ENCODE measurements at places on chromosomes 2 and 18.

- DNase-seq, result no peak
These were observed 9.8 kb downstream of the ARID5A start for GRCh38 chr2:96546321-96546720.

DNA sequence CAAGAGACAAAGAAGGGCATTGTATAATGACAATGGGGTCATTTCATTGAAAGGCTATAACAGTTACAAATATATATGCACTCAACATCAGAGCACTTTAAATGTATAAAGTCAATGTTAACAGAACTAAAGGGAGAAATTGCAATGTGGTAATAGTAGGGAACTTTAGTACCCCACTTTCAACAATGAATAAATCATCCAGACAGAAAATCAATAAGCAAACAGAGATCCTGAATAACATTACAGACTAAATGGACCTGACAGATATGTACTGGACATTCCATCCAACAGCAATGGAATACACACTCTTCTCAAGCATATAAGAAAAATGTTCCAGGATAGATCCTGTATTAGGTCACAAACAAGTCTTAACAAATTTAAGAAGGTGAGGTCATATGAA, 90.5 kb upstream of the ALKAL2 start:
- DNase-seq, result no peak

DNA sequence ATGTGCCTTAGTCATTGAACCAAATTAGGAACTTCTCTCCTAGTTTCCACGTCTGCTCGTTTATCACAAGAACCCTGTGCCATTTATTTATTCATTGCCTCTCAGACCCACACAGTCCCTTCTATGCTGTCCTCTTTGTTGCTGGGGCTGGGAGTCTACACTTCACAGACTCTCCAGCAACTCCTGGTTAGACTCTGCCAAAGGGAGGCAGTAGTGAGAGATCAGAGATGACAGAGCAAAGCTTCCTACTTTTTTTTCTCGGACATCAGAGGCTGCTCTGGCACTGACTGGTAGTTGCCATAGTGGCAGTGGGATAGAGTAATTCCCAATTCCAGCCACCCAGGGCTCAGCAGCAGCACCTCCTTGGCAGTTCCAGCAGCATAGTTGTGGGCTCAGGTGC, 277.5 kb downstream of the BCL11A start:
- no peak for DNase-seq

DNA sequence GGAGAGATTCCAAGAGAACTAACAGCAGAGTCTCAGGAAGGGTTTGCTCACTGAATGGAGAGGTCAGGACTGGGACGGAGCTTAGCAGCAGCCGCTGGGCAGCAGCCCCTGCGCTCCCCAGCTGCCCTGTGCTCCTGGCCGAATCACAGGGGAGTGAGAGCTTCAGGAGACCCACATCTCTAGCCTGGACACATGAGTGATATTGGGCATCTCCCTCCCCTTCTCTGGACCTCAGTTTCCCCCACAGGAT, 511 bp downstream of the MATN3 start:
- DNase-seq, result no peak

- DNase-seq, result no peak
These were observed 239.4 kb upstream of the SKOR2 start for GRCh38 chr18:47490882-47491281.

- DNase-seq, result no peak
These were observed 74.9 kb downstream of the ACKR3 start for GRCh38 chr2:236644502-236644911.

- DNase-seq, result no peak
These were observed 53.3 kb upstream of the NFU1 start for GRCh38 chr2:69490486-69490885.

- DNase-seq, result no peak
These were observed 43.6 kb downstream of the TSPYL6 start for GRCh38 chr2:54212456-54212855.

DNA sequence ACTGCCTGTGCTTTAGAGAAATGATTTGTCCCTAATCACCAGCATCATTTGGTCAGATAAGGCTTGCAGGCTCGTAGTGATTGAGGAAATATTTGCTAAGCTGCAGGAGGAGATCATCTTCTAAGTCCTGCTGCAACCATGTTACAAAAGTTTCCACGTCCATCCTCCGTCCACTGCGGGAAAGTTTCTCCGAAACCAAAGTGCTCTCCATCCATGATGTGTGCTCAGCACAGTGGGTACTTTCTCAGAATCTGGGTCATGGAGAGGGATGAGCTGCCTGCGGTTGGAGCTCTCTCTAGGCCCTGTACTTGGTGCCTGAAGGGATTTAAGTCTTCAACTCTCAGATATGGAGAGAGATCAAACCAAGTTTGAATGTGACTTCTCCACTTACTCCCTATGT, 39.3 kb downstream of the IL1RL2 start:
- no peak for DNase-seq

DNA sequence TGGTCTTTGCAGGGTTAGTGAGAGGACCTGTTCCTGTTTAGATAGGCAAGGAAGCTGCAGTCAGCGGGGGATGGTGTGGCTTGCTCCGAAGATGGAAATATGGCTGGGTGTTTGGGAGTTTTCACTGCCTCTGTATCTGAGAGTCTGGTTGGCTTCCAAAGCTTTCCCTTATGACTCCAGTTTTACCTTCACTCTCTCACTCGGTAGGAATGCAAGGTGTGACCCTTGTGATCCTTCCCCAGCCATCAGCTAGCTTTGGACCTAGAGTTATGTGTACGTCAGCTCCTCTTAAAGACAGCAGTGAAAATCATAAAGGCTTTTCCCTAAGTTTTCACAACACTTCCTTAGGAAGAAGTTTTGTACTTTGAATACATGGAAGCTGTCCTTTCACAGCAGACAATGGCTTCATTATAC, 35.5 kb upstream of the TMEM87B start:
- no peak for DNase-seq

GRCh38 chr18:43485545-43485963, 208.3 kb upstream of the SYT4 start:
- no peak for DNase-seq

DNA sequence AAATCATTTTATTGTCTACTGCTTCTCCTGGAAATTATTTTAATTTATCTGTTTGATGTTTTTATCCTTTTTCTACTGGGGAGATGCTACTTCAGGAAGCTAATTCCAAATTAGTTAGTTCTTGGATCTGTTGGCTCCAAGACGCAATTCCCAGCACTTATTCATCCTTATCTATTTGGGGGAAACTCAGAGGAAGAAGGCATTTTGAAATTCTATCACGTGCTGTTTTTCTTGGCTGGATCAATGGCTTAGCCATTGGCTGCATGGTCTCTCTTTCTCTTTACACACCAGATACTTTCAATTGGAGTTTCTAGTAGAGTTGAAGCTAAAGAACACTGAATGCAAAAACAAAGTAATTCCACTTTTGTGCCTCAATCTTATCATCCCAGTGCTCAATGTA, 98.3 kb downstream of the RAPGEF4 start:
- DNase-seq, result no peak

- no peak for DNase-seq
These were observed 74.6 kb downstream of the CPS1 start for GRCh38 chr2:210630873-210631560.

DNA sequence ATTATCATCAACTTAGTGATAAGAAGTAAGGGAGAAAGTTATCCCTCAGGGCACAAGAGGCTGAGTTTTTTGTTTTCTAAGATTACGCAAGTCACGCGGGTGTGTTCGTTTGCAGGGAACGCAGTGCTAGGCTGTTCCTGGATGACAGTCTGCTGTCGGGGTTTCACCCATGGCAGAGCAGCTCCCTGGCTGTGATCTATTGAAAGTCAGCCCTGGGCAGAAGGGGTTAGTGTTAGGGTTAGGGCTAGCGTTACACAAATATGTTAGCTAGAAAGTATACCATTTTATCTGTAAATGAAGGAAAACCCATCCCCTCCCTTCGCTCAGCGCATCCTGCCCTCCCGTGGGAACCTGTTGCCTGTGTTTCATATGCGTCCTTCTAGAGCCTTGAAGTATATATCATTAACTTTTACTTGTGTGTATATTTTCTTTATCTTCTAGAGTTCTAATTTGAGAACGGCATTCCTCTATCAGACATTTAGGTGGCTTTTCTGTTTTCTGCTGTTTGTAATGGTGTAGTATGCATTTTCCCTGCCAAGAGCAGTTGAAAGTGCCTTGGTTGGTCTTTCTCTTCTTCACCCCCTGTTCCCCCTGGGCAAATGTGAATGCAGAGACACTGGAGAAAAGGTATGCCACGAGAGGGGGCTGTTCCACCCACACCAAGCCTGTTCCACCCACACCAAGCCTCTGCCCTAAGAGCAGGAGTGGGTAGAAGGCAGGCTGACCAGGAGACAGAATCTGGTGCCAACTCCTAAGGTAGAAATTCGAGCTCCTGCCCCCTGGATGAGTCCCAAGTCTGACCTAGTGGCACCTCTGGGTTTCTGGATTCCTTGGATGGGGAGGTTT, 47.0 kb downstream of the ARMC9 start:
- DNase-seq, result no peak

- no peak for DNase-seq
These were observed 273.8 kb downstream of the TRIB2 start for GRCh38 chr2:12990523-12990922.

DNA sequence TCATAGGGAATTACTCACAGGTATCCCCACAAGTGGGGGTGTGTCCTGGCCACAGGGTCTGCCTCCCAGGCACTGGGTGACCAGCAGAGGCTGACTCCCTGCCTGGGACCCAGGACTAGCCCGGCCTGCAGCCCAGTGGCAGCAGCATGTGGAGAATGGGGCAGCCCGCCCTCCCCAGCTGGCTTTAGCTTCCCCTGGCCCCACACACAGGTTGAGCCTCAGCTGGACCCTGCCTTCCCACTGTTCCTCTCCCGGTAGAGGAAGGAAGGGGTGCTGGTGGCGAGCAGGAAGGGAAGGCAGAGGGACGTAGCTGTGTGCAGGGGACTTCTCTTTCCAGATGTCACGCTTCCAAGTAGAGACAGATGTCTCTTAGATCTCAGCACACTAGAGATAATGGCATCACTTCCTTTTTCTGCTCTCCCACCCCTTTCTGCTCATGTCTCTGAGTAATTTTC, 51.4 kb downstream of the EMILIN2 start:
- no peak for DNase-seq

- no peak for DNase-seq
These were observed 386.1 kb downstream of the SOCS6 start for GRCh38 chr18:70674896-70675295.

- no peak for DNase-seq
These were observed 37.7 kb downstream of the PSD4 start for GRCh38 chr2:113211226-113212105.

DNA sequence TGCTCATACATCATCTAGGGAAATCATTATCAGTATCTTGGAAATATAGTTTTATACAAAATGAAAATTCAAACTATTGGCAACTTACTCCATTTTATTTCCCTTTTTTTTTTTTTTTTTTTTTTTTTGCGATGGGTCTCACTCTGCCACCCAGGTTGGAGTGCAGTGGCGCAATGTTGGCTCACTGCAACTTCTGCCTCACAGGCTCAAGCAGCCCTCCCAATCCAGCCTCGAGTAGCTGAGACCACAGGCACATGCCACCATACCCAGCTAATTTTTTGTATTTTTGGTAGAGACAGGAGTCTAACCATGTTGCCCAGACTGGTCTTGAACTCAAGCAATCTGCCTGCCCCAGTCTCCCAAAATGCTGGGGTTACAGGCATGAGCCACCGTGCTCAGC, 29.0 kb downstream of the OLA1 start:
- DNase-seq, result no peak

- no peak for DNase-seq
These were observed 415.8 kb downstream of the HRH4 start for GRCh38 chr18:24876266-24876665.

DNA sequence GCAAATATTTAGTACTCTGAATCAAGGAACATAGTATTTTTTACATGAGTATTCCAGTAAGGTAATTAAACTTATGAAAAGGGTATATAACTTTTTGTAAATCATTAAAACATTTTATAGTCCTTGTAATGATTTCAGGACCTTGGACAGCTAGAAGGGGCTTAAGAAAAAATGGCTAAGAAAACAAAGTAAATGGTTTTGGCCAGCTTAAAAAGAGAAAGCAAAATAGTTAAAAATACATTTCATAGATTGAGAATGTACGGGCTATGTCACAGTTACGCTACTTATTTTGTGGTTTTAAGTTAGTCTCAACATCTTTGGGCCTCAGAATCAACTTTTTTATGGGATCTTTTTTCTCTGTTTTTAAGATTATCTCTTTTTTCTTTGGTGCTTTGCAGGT, 26.7 kb downstream of the POLI start:
- DNase-seq, result no peak

DNA sequence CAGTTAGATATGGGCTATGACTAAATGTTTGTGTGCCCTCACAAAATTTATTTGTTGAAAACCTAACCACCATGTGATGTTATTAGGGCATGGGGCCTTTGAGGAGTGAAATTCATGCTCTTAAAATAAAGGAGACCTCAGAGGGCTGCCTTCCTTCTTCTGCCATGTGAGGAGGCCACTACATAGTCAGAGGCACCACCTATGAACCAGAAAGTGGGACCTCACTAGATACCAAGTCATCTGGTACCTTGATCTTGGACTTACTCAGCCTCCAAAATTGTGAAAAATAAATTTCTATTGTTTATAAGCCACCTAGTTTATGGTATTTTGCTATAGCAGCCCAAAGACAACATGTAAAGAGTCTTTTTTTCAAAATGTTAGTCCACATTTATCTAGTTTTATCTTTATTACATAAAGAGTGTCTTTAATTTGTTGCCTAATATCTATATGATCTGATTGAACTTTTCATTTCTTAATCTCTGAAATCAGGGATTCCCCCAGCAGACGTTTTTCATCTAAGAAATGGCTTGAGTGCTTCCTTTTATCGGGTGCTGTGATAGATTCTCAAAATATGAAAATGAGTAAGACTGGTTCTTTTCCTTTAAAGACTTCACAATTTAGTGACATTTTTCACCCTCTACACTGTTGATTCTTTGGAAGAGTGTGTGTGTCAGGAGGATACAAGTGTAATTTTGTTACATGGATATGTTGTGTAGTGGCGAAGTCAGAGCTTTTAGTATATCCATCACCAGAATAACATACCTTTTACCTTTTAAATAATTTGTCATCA, 34.2 kb downstream of the PMS1 start:
- DNase-seq, result no peak

GRCh38 chr2:235977445-235977844, 190.7 kb downstream of the GBX2 start:
- DNase-seq, result no peak

GRCh38 chr2:231557571-231558217, 27.4 kb upstream of the NMUR1 start:
- peak; percentile 10 for DNase-seq

DNA sequence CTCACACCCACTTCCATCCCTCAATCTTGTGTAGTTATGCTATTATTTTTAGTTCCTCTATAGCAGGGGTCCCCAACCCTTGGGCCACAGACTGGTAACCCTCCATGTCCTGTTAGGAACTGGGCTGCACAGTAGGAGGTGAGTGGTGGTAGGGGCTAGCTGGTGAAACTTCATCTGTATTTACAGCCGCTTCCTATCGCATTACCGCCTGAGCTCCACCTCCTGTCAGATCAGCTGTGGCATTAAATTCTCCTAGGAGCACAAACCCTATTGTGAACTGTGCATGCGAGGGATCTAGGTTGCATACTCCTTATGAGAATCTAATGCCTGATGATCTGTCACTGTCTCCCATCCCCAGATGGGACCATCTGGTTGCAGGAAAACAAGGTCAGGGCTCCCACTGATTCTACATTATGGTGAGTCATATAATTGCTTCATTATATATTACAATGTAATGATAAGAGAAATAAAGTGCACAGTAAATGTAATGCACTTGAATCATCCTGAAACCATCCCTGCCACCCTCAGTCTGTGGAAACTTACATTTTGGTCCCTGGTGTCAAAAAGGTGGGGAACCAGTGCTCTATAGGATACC, 1.6 kb upstream of the RAB11FIP5 start:
- DNase-seq, result no peak

Data from stimulated activated CD4-positive, alpha-beta T cell treated with anti-CD3 and anti-CD28 coated beads, TNF-alpha, amount 100 ng/mL, for 1 hour (primary cell).